ENCODE measurements at places on chromosomes 16 and 17.

DNA sequence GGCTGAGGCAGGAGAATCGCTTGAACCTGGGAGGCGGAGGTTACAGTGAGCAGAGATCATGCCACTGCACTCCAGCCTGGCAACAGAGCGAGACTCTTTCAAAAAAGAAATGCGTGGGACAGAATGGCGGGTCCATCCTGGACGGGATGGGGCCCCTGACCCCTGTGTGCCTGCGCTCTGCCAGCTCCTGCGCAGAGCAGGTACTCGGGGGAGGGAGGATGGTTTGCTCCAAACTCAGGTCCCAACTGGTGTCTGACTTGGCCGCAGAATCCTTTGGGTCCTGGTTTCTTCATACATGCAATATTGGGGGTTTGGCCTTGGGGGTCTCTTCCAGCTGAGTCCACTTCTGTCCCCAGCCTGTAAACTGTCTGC, 10.4 kb downstream of the CHMP6 start:
- no peak for DNase-seq

DNA sequence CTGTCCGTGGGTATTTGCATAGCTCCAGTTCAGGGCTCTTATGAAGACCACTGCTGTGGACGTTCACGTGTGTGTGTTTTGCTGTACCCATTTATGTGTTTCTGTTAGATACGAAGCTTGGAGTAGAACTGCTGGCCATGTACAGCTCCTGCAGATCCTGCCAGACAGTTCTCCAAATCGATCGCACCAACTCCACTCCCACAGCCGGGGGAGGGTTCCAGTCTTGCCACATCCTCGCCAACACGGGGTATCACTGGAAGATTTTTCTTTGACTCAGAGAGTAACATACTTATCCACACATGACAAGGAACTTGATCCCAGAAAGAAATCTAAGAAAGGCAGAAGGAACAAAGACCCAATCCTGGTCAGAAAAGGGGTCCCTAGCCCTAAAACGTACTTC, 37.4 kb downstream of the TMEM186 start:
- no peak for DNase-seq

DNA sequence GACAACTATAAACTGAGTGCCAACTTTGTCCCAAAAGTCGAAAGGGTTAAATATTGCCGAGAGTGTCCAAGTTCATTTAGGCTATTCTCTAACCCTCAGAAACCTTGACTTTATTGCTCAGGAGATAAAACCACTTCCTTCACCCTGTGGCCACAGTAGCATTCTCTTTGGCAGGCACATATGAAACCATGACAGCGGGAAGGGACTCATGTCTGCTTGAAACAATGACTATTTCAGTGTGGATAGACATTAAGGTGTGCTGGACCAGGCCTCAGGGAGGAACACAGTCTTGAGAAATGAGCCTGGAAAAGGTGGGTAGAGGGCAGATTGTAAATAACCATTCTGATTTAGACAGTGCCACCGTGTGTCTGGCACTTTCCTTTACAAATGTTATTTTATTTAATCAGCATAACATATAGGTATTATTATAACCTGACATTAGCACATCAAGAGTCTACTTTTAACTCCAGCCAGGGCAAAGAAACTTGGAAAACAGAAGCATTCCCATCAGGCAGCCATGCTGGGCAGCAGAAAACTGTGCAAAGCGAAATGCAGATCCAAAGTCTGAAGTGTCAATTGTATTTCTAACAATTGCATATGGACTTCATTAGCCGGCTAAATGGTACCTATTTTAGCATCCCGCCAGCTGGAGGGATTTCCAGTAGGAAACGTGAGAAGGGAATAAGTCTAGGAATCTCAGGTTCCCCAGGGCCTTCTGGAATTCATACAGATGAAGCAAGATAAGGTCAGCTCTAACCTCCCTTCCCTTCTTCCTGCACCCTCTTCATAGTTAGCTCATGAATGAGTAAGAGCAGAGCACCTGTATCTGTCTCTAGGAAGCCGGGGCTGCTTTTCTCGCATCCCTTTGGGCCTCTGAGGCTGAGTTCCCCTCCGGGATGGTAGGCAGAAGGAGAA, 212.8 kb upstream of the ELAC2 start:
- peak; percentile 17 for DNase-seq

DNA sequence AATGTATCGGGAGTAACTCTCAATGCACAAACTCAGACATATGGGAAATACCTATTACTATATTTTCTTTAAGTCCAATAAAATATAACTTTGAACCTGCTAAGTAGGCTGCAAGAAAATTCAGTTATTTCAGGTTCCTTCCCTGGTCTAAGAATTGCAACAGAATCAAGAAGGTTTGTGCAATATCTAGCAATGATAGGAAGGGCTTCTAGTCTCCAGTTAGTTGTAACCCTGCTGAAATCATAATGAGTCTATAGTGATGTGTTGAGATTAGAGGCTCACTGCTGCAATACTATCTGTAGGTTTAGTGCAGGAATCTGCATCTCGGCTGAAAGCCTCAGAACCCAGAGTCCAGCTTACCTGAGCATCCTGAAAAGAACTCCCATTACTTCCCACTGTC, 110.5 kb downstream of the PMP22 start:
- DNase-seq: peak; percentile 25

DNA sequence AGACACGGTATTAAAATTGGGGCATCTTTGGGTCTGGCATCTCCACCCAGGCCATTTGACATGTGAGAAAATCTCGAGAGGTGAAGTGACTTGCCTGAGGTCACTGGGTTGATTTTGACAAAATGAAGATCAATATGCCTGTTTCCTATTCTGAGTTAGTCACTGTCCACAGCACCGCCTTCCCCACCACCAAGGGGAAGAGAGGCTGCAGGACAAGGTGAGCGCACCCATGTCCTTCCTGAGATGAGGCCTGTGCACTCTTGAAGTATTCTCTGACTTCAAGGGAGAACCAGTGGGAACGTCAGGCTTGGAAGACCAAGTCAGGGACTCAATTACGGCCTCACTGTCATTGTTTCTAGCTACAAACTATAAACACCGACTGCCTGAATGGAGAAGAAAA, 49.9 kb upstream of the WSB1 start:
- DNase-seq: no peak

DNA sequence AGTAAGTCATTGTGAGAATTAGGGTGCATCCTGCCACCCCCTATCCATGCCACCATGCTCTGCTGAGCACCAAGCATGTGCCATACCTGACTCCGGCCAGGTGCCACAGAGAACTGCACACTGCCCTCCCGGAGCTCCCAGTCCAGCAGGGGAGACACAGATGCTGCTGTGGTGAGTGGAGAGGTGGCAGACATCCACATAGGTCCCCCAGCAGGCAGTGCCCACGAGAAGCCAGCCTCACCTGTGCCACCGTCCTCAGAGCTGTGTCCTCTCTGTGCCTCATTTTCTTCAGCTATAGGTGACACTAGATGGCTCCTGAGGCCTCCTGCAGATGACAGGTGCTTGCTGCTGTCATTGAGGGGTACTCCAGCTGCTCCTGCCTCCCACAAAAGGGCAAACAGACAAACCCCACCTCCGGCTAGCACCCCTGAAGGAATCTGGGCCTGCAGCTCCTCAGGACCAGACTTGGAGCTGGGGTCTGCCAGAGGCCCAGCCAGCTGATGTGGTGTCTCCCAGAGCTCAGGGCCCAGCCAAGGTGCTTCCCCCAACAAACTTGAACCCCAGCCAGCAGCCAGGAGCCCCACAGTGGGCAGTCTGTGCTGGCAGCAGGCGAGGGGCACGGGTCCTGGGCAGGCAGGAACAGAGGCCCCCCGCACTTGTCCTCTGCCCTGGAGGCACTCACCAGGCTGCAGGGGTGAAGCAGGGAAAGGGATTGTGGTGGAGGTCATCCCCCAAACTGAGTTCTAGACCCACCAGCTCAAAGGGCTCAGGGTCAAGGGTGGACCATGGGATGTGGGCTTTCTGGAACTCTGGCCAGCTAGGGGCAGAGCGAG, 17.1 kb downstream of the FOXJ1 start:
- DNase-seq: no peak

Data from fibroblast of the aortic adventitia (primary cell).